ENCODE measurements at places on chromosomes 11 and 22. TPM values are rescaled to one million over a fixed set of nuclear protein-coding genes. Genes with fewer than 3 reads are reported as not detected.

- DNase-seq, result peak; percentile 63
- no peak overlapping the region for H3K4me3 ChIP-seq
These were observed 51.7 kb downstream of the ZBTB16 start for GRCh38 chr11:114110952-114111947.

GRCh38 chr22:31492151-31492550, 2.5 kb upstream of the EIF4ENIF1 start:
- peaks cover 9% of the 10 kb centered on the region for H3K36me3 ChIP-seq
- no peaks in the 10 kb centered on the region for H3K27me3 ChIP-seq
- no peak for DNase-seq

- no peak for DNase-seq
- H3K36me3 ChIP-seq, result no peaks in the 10 kb centered on the region
- no peak overlapping the region for H3K27ac ChIP-seq
- H3K4me3 ChIP-seq, result no peak overlapping the region
These were observed 20.7 kb downstream of the PDHX start for GRCh38 chr11:34936945-34937629.

DNA sequence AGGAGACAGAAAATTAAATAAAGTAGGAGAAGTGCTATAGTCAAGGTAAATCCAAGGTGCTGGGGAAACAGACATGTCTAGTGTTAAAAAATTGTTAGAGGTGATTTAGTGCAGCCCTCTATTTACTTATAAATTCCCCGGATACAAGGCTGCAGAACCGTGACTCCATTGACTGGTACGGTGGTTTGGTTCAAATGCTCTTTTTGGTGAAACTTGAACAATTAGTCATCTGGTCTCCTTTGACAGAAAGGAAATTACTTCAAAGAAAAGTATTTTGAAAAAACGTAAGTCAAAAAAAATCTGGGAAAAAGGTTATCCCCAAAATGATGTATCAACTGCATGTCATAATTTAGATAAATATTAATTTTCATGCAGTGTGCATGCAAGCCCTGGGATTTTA, 399.2 kb downstream of the CNTN5 start:
- H3K36me3 ChIP-seq, result no peaks in the 10 kb centered on the region
- H3K27ac ChIP-seq, result no peak overlapping the region
- H3K4me1 ChIP-seq, result no peaks in the 10 kb centered on the region
- DNase-seq, result no peak

DNA sequence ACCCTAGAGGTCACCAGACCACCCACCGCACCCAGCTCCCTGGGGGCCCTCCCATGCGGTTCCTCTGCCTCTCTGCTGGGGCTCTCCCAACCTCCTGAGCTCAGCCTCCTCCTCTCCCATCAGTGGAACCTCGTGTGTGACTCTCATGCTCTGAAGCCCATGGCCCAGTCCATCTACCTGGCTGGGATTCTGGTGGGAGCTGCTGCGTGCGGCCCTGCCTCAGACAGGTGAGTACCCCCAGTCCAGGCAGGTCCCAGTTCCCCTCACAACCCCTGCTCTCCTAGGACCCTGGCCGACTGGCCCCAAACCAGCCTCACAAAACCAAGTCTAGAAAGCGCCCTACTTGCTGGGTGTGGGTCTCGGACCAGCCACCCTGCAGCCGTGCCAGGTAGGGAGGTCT, 1.6 kb downstream of the SLC22A12 start:
- H3K4me1 ChIP-seq, result no peaks in the 10 kb centered on the region
- H3K36me3 ChIP-seq, result no peaks in the 10 kb centered on the region
- no peak for DNase-seq
- H3K27ac ChIP-seq, result no peak overlapping the region
- no peaks in the 10 kb centered on the region for H3K27me3 ChIP-seq

GRCh38 chr11:104073950-104074705, 37.7 kb downstream of the DDI1 start:
- H3K27me3 ChIP-seq, result no peaks in the 10 kb centered on the region
- H3K4me3 ChIP-seq, result no peak overlapping the region
- no peak for DNase-seq
- H3K36me3 ChIP-seq, result no peaks in the 10 kb centered on the region

DNA sequence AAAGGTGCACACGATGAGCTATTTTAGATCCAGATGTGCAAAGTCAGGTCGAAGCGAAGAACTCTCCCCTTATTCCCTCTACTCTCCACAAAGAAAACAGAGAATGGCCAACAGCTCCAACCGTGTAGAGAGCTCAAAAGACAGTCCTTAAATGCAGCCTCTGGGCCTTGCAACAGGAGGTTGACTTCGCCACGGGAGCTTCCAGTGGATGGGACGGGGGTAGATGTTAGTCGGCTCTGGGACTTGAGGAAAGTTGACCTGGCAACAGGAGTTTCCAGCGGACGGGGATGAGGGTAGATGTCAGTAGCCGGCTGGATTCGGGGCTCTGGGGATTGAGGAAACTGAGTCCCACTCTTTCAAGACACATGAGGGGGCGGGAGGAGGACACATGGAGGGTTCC, 450.4 kb downstream of the BRD1 start:
- DNase-seq, result no peak
- no peaks in the 10 kb centered on the region for H3K36me3 ChIP-seq
- H3K4me3 ChIP-seq, result no peak overlapping the region
- H3K27me3 ChIP-seq, result no peaks in the 10 kb centered on the region
- no peak overlapping the region for H3K27ac ChIP-seq

DNA sequence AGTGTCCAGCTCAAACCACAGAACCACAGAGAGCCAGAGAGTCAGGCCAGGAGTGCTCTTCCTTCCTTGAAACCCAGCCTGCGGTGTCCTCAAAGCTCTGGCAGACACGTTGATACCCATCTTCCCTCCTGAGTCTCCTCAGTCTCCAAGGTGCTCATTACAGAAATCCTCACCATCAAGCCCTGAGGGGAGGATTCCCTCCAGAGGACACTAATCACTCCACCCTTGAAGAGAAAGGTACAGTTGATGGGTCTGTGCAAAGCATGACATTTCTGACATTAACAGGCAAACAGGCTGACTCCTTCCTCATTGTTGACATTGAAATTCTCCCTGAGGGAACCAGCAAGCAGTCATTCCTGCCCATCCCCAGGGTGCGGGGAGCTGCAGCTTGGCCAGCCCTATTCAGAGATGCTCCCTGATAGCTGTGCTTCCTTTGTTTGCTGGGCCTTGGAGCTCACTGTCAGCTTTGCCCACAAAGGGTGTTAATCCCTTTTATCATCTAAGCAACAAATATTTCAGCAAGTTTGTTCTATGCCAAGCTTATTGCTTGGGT, 101.7 kb upstream of the CSNK2A3 start:
- H3K27ac ChIP-seq, result no peak overlapping the region
- no peak for DNase-seq
- H3K36me3 ChIP-seq, result no peaks in the 10 kb centered on the region
- H3K27me3 ChIP-seq, result no peaks in the 10 kb centered on the region

GRCh38 chr11:85769771-85770170, 41.2 kb downstream of the SYTL2 start:
- no peaks in the 10 kb centered on the region for H3K27me3 ChIP-seq
- H3K36me3 ChIP-seq, result no peaks in the 10 kb centered on the region
- H3K4me1 ChIP-seq, result no peaks in the 10 kb centered on the region
- H3K27ac ChIP-seq, result no peak overlapping the region
- DNase-seq, result no peak

- H3K27me3 ChIP-seq, result no peaks in the 10 kb centered on the region
- no peak for DNase-seq
- no peak overlapping the region for H3K27ac ChIP-seq
- H3K4me1 ChIP-seq, result no peaks in the 10 kb centered on the region
- no peak overlapping the region for H3K4me3 ChIP-seq
- no peaks in the 10 kb centered on the region for H3K36me3 ChIP-seq
These were observed 1317.2 kb downstream of the TBC1D22A start for GRCh38 chr22:48079505-48080290.

GRCh38 chr11:23313001-23313400, 452.7 kb upstream of the CCDC179 start:
- no peaks in the 10 kb centered on the region for H3K27me3 ChIP-seq
- H3K36me3 ChIP-seq, result no peaks in the 10 kb centered on the region
- DNase-seq, result no peak
- H3K27ac ChIP-seq, result no peak overlapping the region
- H3K4me3 ChIP-seq, result no peak overlapping the region
- H3K4me1 ChIP-seq, result no peaks in the 10 kb centered on the region

GRCh38 chr11:85682330-85683305, 3.4 kb downstream of the CCDC89 start:
- peaks cover 7% of the 10 kb centered on the region for H3K27me3 ChIP-seq
- peak overlapping the region; percentile 51 for H3K4me3 ChIP-seq
- peak; percentile 83 for DNase-seq
- no peaks in the 10 kb centered on the region for H3K36me3 ChIP-seq
- H3K27ac ChIP-seq, result peak overlapping the region; percentile 45

- no peaks in the 10 kb centered on the region for H3K27me3 ChIP-seq
- H3K36me3 ChIP-seq, result no peaks in the 10 kb centered on the region
- DNase-seq, result no peak
- no peaks in the 10 kb centered on the region for H3K4me1 ChIP-seq
- H3K4me3 ChIP-seq, result no peak overlapping the region
- no peak overlapping the region for H3K27ac ChIP-seq
These were observed 2226.5 kb upstream of the RAG2 start for GRCh38 chr11:38824573-38824972.

GRCh38 chr22:39819429-39819828, 74.1 kb downstream of the ENTHD1 start:
- H3K27ac ChIP-seq, result no peak overlapping the region
- H3K4me1 ChIP-seq, result no peaks in the 10 kb centered on the region
- peaks cover 5% of the 10 kb centered on the region for H3K27me3 ChIP-seq
- DNase-seq, result no peak
- H3K36me3 ChIP-seq, result no peaks in the 10 kb centered on the region

DNA sequence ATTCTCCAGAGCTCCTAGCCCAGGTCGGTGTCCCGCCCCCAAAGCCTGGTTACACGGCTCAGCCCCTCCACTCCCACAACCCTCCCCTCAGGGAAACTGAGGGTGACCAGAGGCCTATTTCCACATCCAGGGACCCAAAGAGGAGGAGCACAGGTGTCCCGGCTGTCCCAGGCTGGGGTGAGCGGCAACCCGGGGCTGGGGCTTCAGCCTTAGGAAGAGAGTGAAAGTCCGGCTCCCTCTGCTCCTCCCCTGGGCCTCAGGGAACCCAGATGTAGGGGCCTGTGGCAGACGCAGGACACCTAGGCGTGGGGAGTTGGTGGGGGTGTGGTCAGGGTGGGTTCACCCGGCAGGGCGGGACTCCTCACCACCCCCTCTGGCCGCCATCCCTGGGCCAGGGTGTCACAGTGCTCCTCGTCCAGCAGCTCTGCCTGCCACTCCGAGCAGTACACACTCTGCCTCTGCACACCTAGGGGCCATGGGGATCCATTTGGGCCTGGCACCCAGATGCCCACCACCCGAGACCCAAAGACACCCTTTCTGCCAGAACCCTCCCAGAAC, 63.1 kb downstream of the ARFGAP3 start:
- peak; percentile 61 for DNase-seq
- no peak overlapping the region for H3K27ac ChIP-seq
- H3K4me1 ChIP-seq, result no peaks in the 10 kb centered on the region
- peaks cover 54% of the 10 kb centered on the region for H3K36me3 ChIP-seq
- H3K4me3 ChIP-seq, result no peak overlapping the region

DNA sequence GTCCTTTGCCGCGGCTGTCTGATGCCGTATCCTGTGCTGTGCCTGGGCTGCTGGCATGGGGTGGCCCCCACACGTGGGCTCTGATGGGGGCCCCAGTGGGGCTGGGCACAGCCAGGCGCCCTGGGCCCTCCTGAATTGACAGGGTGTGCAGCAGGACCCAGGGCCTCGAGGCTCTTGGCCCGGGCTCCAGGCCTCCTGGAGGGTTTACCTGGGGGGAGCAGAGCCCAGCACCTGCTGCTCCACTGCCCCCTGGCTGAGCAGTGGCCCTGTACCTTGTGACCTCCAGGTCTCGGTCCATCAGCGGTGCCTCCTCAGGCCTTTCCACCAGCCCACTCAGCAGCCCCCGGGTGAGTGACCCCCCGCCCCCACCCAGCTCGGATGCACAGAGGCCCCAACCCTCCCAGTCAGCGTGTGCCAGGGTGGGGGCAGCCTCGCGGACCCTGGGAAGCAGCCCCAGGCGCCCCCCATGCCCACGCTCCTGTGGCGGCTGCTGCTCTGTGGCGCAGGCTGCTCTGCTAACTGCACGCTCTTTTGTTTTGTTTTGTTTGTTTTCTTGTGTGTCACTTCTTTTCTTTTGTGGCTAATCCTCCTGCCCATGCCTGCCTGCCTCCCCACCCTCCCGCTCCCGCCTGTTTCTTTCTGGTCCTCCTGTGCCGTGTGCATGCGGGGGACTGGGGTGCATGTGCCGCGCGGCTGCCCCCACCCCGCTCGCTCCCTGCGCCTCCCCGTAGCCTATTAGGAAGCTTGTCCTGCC, 36.9 kb downstream of the MOB2 start:
- no peak for DNase-seq
- no peaks in the 10 kb centered on the region for H3K36me3 ChIP-seq
- H3K27ac ChIP-seq, result no peak overlapping the region
- peaks cover 90% of the 10 kb centered on the region for H3K27me3 ChIP-seq
- H3K4me1 ChIP-seq, result no peaks in the 10 kb centered on the region
- H3K4me3 ChIP-seq, result no peak overlapping the region

GRCh38 chr11:696955-697491, 1.4 kb downstream of the TMEM80 start:
- peaks cover 57% of the 10 kb centered on the region for H3K4me1 ChIP-seq
- DNase-seq, result no peak
- H3K4me3 ChIP-seq, result no peak overlapping the region
- H3K27me3 ChIP-seq, result no peaks in the 10 kb centered on the region
- H3K27ac ChIP-seq, result peak overlapping the region; percentile 100

DNA sequence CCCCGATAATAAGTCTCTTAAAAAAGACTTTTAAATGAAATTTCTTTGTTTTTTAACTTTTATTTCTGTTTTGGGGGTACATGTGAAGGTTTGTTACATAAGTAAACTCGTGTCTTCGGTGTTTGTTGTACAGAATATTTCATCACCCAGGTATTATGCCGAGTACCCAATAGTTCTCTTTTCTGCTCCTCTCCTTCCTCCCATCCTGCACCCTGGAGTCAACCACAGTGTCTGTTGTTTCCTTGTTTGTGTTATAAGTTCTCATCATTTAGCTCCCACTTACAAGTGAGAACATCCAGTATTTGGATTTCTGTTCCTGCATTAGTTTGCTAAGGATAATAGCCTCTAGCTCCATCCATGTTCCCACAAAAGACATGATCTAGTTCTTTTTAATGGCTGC, 1.6 kb upstream of the GSTP1 start:
- H3K27ac ChIP-seq, result peak overlapping the region; percentile 93
- no peaks in the 10 kb centered on the region for H3K27me3 ChIP-seq
- H3K4me3 ChIP-seq, result no peak overlapping the region
- no peaks in the 10 kb centered on the region for H3K36me3 ChIP-seq
- peaks cover 12% of the 10 kb centered on the region for H3K4me1 ChIP-seq
- DNase-seq, result no peak

- no peak overlapping the region for H3K27ac ChIP-seq
- H3K4me3 ChIP-seq, result no peak overlapping the region
- no peaks in the 10 kb centered on the region for H3K27me3 ChIP-seq
- H3K36me3 ChIP-seq, result peaks cover 32% of the 10 kb centered on the region
- DNase-seq, result peak; percentile 75
These were observed 107.0 kb downstream of the KCNQ1OT1 start for GRCh38 chr11:2592559-2593392.

The MUC2 gene
- total RNA-seq, result not detected

The MS4A14 gene
- total RNA-seq, result 4.1 TPM

The CLDN5 gene
- 86.9 TPM for total RNA-seq

The MMP8 gene
- total RNA-seq, result 4.6 TPM

The SLC2A11 gene
- total RNA-seq, result 9.9 TPM

The NFAM1 gene
- total RNA-seq, result 6.9 TPM

The MUC5AC gene
- total RNA-seq, result not detected

The RAG2 gene
- total RNA-seq, result not detected

The GAL3ST1 gene
- total RNA-seq, result 4.6 TPM

The P2RY6 gene
- 2.2 TPM for total RNA-seq

The KRTAP5-11 gene
- total RNA-seq, result not detected

The ASPHD2 gene
- 1.3 TPM for total RNA-seq
